ENCODE measurements at places on chromosomes 2 and 18. TPM values are rescaled to one million over a fixed set of nuclear protein-coding genes. Genes with fewer than 3 reads are reported as not detected.
A peak's percentile ranks its signal among the peaks of the same experiment; 100 is the strongest.

Gene GREB1L
- not detected for total RNA-seq

Gene TUBA3E
- not detected for total RNA-seq

Gene CCDC148
- total RNA-seq, result not detected

Gene LAMA1
- not detected for total RNA-seq

Gene DNER
- not detected for total RNA-seq

Gene HAAO
- total RNA-seq, result 0.17 TPM

DNA sequence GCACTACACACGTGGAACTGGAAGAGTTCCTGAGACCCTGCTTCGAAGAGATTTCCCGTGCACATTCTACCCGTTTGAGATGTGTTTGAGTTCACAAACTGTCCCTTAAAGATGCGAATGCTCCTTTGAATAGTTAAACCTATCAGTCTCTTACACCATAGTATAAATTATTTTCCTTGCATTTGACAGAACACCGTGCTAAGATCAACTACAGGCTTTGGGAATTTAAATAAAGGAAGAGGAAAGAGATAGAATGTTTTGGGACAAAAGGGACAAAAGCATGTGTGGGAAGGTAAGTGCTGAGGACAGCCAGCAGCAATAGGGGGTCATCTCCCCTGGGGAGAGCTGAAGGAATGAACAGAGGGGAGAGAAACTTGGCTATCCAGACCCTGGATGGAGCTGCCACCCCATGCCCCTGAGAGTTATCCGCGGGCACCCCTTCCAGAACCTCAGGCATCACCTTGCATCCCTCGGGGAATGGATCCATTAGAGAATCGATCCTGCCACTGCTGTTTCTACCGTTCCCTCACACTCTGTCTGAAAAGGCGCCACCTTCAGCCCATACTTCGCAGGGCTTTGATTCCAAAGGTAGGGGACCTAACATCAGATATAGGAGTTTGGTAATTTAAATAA is 888 bp upstream of the ADCY3 start:
- peak overlapping the region; percentile 70 for H3K4me3 ChIP-seq
- H3K27ac ChIP-seq, result peak overlapping the region; percentile 60
- H3K27me3 ChIP-seq, result no peaks in the 10 kb centered on the region
- H3K4me1 ChIP-seq, result peaks cover 37% of the 10 kb centered on the region
- peak; percentile 42 for DNase-seq

- no peaks in the 10 kb centered on the region for H3K36me3 ChIP-seq
- no peak for DNase-seq
- H3K4me1 ChIP-seq, result no peaks in the 10 kb centered on the region
These were observed 133.2 kb downstream of the COL4A4 start for GRCh38 chr2:227030789-227031188.

- H3K4me3 ChIP-seq, result no peak overlapping the region
- peak; percentile 19 for DNase-seq
- H3K36me3 ChIP-seq, result no peaks in the 10 kb centered on the region
- H3K27ac ChIP-seq, result peak overlapping the region; percentile 80
These were observed 90.8 kb downstream of the ZFP36L2 start for GRCh38 chr2:43135583-43135982.

Data from activated CD4-positive, alpha-beta memory T cell treated with anti-CD3 and anti-CD28 coated beads for 36 hours (primary cell).